Activated naive CD4-positive, alpha-beta T cell treated with anti-CD3 and anti-CD28 coated beads, Interleukin-2, amount 50 U/mL, for 72 hours (primary cell): ENCODE measurements at places on chromosomes 5 and 9. TPM values are rescaled to one million over a fixed set of nuclear protein-coding genes. Genes with fewer than 3 reads are reported as not detected.

The ACSL6 gene
- 1.8 TPM for total RNA-seq

The GRPEL2 gene
- 26.9 TPM for total RNA-seq

The ADAMTS19 gene
- not detected for total RNA-seq

The ECSCR gene
- not detected for total RNA-seq

The PROB1 gene
- total RNA-seq: 4.3 TPM

The POLE3 gene
- 46.8 TPM for total RNA-seq

The AGXT2 gene
- total RNA-seq: not detected

The F2RL1 gene
- 2.0 TPM for total RNA-seq

The RABL6 gene
- 79.3 TPM for total RNA-seq

The HAND1 gene
- not detected for total RNA-seq

The DMRTA1 gene
- not detected for total RNA-seq

The FAM221B gene
- total RNA-seq: not detected

The SLC6A7 gene
- not detected for total RNA-seq

The LRRTM2 gene
- not detected for total RNA-seq

The RAI14 gene
- 1.0 TPM for total RNA-seq

The GPR150 gene
- total RNA-seq: 0.39 TPM

The IFNA21 gene
- not detected for total RNA-seq

The C5orf22 gene
- 21.3 TPM for total RNA-seq

The SLC27A6 gene
- total RNA-seq: not detected

The ADGRD2 gene
- total RNA-seq: not detected

The MARCOL gene
- not detected for total RNA-seq

The DND1 gene
- total RNA-seq: 3.4 TPM

The RALGPS1 gene
- total RNA-seq: 1.4 TPM

The MFAP3 gene
- 16.8 TPM for total RNA-seq

The ADAMTS6 gene
- total RNA-seq: 2.0 TPM

The SAXO1 gene
- total RNA-seq: not detected

The DRD1 gene
- total RNA-seq: not detected

The PNPLA7 gene
- 4.4 TPM for total RNA-seq

The LCN9 gene
- not detected for total RNA-seq

The CDX1 gene
- total RNA-seq: not detected

The FCN2 gene
- not detected for total RNA-seq

The GPR151 gene
- not detected for total RNA-seq

The NMUR2 gene
- not detected for total RNA-seq

The HACD4 gene
- 3.9 TPM for total RNA-seq

The TMEM252 gene
- total RNA-seq: not detected

The HAUS6 gene
- total RNA-seq: 35.3 TPM

The SLC45A2 gene
- 0.33 TPM for total RNA-seq

The MELK gene
- total RNA-seq: 57.1 TPM

The CRHBP gene
- total RNA-seq: 0.16 TPM

The STPG3 gene
- not detected for total RNA-seq

The SLC6A19 gene
- not detected for total RNA-seq
